Activated T-cell treated with anti-CD3 and anti-CD28 coated beads for 4 hours (primary cell): ENCODE measurements at places on chromosomes 11 and 22.

DNA sequence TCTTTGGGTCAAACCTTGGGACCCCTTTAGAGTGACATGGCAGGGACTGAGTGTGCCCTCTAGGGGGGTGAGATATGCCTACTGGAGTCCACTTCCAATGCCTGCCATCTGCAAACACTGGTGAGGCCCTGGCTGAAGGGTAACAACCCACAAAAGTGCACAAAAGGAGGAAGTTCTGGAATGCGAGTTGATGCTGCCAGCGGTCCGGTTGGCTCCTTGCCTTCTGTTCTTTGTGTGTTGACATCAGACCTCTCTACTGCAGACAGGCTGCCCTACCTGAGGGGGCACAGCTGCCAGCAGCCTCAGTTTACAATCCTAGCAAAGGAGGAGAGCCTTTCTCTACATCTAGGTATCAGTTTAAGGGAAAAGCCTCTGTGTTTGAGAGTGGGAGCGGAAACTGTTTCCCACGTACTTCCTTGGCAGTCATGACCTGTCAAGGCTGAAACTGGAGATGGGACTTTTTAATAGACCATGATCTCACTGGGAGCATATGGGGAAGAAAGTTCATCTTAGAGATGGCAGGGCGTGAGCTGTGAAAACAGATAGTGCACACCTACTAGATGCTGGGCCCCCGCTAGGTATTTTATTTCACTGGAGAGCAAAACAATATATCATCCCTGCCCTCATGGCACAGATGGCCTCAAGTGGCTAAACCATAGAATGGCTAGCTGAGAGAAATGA is 27.2 kb downstream of the BMAL1 start:
- DNase-seq = no peak

DNA sequence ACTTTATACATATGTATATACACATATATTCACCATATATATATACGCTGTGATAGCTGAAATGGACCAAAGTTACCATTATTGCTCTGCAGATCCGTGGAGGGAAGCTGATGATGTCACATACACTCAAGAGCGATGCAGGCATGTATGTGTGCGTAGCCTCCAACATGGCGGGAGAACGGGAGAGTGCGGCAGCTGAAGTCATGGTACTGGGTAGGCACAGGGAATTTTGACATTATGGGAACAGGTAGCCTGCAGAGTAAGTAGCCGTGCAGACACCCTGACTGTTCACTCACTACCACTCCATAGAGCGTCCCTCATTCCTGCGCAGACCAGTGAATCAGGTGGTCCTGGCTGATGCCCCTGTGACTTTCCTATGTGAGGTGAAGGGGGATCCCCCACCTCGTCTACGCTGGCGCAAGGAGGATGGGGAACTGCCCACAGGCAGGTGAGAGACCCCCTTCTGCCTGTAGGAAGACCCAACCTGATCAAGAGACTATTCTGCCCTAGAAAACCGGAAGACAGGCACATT is 4.7 kb downstream of the ROBO3 start:
- DNase-seq = no peak

DNA sequence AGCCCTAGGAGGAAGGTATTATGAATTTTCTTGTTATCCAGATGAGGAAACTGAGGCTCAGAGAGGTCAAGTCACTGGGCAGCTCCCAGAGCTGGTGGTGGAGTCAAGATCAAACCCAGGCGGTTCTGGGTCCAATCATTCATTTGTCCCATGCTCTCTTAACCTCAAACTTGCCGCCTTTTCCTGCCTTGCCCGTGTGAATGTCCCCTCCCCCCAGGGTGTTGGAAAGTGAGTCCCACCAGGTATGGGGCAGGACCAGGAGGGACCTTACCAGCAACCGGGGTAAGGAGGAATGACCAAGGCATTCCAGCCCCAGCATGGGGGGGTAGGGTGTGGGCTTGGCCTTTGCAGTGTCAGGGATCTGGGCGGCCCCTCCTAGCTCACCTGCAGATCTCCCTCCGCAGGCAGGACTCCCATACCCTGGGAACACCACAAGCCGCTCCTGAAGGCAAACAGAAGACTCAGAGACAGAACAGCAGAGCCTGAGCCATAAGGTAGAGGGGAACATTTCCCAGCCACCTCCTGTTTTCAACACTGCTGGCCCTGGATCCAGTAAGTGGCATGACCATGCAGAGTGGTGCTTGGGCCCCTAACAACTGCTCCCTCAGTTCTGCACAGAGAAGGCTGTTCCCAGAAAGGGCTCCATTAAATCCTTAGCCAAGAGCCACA is 41.2 kb upstream of the SYT7 start:
- DNase-seq = no peak

DNA sequence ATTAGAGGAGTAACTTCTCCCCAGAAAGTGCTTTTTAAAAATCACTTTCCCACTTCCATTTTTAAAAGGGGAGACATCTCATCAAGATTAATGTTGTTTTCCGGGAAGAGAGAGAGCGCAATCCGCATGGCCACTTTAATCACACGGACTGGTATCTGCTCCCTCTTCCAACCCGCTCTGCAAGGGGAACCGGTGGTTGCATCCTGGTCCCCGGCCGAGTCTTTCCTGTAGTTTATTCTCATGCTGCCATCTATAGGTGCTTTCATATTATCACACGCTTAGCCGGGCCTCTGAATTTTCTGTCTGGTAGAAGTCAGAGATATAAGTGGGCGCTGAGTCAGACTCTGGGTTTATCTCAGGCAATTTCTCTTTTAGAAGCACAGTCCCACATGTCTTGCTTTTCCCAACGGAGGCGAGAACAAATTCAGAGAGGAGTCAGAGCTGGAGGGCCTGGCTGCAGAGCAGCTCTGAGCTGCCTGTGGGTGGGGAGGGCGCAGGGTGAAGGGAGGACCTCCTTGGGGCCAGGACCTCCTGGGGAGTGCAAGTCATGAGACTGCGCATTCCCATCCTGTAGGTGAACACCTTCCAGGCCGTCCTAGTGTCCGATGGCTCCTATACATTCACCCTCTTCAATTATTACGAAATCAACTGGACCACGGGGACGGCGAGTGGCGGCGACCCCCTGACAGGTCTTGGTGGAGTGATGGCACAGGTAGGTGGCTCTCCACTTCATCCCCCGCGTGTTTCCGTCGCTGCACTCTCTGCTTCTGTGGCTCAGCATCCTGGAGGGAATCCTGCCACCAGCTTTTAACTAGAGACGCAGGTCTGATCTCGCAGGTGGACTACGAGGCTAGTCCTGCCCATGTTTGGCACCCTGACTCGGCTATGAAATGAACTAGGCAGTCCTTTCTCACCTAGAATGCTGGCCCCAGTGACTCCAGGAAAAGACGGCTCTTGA is 11.7 kb downstream of the TECTA start:
- peak; percentile 1 for DNase-seq

DNA sequence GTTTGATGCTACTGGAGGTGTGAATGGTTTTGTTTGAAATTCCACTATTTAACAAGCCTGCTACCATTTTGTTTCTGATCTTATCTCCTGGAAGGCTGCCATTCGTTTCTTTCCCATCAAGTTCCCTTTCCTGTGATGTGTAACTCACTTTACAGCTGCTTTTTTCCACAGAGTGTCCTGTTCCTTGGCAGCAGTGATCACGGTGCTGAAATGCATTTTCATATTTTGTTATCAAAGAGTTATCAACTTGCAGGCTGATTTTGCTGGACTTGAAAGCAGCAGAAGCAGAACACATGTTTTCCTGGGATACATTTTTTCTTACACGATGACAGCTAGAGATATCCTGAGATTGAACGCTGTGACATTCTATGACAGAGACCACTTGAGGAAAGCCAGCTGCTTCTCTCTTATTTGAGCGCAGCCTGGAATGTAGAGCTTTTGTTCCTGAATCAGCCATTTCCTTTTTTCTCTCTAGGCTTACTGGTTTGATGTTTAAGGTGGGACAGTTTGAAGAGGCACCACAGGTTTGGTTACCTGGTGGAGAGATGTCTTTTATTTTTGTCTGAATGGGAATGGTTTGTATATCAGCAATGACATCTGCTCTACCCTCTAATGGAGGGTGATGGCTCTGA is 34.7 kb downstream of the PRR14L start:
- no peak for DNase-seq

- no peak for DNase-seq
Observed at GRCh38 chr11:3683039-3683438, 11.9 kb upstream of the CHRNA10 start.

GRCh38 chr11:92707173-92707619 is 262.3 kb upstream of the MTNR1B start:
- DNase-seq = no peak

DNA sequence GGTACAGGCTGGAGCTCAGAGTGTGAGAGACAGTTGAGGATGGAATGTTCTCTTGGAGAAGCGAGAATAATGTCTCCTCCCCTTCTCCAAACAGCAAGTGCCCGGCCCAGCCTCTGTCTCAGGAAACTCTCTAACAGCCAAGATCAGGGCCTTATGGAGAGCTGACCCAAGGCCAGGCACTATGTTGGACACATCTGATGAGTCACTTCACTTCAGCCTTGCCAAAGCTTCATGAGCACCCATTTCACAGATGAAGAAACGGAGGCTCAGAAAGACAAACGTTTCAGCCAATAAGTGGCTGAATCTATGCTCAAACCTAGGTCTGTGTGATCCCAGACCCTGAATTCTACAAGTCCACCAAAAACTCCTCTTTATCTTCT is 22.1 kb upstream of the CHKA start:
- DNase-seq = no peak

DNA sequence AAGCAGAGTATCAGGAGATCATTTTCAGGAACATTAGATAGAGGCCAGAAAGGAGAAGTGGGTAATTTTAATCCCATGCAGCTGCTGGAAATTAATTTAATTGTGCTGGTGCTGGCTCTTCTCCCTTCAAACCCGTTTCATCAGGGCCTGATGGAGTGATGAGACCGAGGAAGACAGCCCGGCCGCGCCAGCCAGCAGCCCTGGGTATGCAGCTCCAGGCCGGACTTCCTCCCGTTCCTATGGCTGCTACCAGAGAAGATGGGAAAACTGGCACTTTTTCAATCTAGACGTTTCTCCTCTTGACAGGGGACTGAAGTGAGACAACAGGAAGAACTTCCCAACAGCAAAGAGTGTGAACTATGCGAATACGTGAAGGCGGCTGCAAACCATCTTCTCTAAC is 24.6 kb upstream of the ZBTB16 start:
- no peak for DNase-seq

- no peak for DNase-seq
Observed at GRCh38 chr22:19657252-19658056, 56.8 kb upstream of the SEPTIN5 start.

DNA sequence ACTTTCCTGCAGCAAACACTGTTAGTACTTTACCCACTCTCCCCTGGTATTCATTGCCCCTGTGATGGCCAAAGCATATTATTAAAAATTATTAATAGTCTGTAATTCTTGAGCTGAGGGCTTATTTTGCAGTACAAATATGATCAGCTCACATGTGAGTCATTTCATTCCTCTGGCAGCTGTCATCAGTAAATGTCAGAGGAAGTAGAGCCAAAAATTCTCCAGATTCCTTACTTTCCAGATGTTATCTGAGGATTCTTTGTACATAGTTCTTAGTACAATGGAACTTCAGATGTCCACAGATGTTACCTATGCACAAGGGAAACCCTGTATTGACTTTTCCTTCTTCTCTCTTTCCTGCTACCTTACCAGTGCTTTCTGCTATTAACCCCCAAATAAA is 12.5 kb downstream of the OR5B3 start:
- no peak for DNase-seq

GRCh38 chr11:7694235-7694634 is 12.0 kb downstream of the OVCH2 start:
- no peak for DNase-seq

GRCh38 chr11:121372671-121373429 is 79.3 kb upstream of the SORL1 start:
- DNase-seq = no peak

- DNase-seq = no peak
Observed at GRCh38 chr11:36389811-36390210, 93.7 kb downstream of the PRR5L start.

GRCh38 chr11:120354779-120355178 is 18.6 kb downstream of the ARHGEF12 start:
- no peak for DNase-seq

- DNase-seq = peak; percentile 58
Observed at GRCh38 chr11:67240576-67241389, 25.5 kb upstream of the GRK2 start.

DNA sequence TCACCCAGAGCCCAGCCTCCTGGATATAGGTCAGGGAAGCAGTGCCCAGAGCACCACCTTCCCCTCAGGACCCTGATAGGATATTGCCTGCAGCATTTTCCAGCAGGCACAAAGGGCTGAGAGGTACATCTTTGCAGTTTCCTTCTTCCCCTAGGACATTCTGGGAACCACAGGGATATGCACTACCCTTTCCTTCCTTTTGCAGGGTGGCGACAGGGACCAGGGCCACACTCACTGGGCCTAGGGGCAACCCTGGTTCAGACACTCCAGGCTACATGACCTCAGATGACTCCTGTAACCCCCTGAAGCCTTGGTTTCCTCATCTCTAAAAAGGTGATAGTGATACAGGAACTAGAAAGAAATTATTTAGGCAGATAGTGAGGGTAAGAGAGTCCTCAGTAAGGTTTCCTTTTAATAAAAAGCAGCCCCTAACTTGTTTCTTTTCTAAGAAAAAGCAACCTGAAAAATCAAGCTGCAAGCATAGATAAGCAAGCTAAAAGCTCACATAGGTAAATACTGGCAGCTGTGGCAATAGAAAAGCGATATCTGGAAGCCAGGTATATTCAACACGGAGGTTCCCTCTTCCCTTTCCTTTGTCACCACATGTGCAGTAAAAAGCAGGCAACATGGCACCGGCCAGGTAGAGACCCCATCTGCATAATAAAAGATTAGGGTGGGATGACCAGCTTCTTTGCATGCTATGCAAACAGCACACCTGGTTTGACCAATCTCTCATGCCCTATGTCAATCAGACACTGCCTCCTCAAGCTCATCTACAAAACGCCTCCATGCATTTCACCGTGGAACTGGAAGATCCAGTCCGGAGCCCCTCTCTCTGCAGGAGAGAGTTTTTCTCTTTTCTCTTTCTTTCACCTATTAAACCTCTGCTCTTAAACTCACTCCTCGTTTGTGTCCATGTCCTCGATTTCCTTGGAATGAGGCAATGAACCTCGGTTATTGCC is 13.2 kb upstream of the MRGPRX2 start:
- DNase-seq = no peak

GRCh38 chr22:46053563-46054090 is 76.7 kb upstream of the WNT7B start:
- DNase-seq = no peak
